ENCODE measurements at places on chromosomes 1 and 21.

DNA sequence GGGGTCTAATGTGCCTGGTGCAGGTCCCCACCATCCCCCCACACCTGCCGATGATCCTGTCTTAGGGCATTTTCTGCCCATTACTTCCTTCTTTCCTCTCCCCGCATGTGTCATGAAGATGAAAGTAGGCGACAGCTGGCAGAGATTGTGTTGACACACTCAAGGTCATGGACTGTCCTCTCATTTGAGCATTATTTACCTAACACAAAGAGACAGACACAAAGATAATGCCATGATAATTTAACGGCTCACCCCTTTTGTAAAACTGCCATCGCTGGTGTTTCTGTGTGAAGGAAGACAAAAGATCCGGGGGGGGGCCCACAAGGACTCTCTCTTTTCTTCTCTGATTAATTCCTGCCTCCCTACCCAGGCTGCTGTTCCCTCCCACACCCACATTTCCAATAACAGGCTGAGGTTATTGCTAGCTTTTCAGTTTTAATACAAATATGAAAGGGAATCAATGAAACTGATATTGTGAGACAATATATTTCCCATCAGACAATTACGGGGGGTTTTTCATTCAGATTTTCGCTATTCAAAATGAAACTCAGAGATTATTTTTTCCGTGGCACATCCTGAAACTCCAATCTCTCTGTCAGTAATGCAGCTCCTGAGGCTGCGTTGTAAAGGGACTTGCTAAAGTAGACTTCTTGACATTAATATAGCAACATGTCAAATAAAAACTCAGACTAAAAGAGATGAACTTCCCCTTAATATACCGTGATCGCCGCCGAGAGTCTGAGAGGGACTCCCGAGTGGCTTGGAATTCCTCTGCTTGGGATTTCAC, 561.1 kb downstream of the NPHP4 start:
- no peak for DNase-seq

DNA sequence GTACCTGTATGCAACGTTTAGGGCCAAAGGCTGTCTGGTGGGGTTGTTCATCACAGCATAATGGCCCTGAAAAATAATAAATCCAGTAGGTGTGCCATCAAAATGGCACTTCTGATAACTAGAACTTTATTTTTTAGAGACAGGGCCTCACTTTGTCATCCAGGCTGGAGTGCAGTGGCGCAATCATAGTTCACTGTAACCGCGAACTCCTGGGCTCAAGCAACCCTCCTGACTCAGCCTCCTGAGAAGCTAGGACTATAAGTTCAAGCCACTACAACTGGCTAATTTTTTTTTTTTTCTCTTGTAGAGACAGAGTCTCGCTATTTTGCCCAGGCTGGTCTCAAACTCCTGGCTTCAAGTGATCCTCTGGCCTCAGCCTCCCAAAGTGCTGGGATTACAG, 4.7 kb downstream of the SNAPIN start:
- DNase-seq, result no peak

DNA sequence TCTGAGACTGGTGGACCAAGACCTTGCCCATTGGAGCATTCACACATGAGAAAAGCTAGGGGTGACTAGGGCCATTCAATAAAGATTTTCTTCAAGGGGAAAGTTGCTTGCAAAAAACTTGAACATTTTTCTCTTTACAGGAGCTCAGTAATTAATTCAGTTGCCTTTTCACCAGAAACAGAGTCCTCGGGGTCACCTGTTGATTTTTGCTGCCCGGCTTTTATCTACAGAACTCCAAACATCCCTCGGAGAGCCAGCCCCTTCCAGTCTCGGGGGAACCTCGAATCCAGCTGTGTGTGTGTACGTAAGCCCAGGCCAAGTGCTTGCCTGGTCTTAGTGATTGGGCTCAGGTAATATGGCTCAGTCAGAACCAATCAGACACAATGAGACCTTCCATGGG, 47.5 kb downstream of the PCNX2 start:
- DNase-seq, result no peak

GRCh38 chr1:70552662-70553566, 141.8 kb downstream of the CTH start:
- no peak for DNase-seq

DNA sequence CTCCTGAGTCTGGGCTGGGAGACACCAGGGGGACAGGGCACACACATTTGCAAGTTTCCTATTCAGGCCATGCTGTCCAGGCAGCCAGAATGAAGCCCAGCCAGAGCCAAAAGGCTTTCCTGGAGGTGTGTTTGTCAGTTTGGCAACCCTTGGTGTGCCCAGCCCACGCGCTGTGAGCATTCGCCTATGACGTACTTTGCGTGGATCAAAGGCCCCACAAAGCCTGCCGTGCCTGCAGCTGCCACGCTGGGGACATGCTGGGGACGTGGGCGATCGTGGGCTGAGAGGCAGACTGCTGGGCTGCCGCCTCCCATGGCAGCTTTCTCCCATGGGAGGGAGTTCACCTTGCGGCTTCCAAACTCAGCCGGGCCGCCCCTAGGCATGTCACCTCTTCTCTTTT, 57.5 kb downstream of the CD247 start:
- no peak for DNase-seq

GRCh38 chr1:218845589-218845988, 328.1 kb upstream of the LYPLAL1 start:
- DNase-seq, result no peak

DNA sequence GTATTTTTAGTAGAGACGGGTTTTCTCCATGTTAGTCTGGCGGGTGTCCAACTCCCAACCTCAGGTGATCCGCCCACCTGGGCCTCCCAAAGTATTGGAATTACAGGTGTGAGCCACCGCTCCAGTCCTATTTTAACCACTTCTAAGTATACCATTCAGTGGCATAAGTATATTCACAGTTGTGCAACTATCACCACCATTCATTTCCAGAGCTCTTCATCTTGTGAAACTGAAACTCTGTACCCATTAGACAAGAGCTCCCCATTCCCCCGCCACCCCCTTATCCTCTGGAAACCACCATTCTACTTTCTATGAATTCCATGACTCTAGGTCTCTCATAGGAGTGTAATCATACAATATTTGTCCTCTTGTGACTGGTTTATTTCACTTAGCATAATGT, 40.2 kb upstream of the CAMTA1 start:
- DNase-seq, result no peak

- DNase-seq, result no peak
These were observed 4.2 kb upstream of the COL6A1 start for GRCh38 chr21:45977396-45977795.

- DNase-seq, result peak; percentile 59
These were observed 45.7 kb downstream of the NAV1 start for GRCh38 chr1:201584471-201585092.

DNA sequence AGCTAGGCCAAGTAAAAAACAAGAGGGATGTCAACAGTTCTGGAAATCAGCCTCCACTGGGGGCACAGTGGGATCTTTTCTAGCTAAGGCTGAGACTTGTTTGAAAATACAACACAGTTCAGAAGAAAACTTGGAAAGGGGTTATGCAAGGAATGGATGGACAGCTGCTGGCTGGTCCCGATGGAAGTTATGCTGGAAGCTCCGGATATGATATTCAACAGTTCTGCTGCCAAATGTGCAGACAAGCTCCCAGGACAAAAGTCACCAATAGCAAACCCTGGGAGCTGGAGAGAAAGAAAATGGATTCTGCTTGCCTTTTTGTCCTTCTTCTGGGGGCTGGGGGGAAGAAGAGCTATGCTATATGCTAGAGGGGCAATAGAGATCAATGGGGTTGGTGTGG, 14.3 kb downstream of the LMX1A start:
- DNase-seq, result no peak

DNA sequence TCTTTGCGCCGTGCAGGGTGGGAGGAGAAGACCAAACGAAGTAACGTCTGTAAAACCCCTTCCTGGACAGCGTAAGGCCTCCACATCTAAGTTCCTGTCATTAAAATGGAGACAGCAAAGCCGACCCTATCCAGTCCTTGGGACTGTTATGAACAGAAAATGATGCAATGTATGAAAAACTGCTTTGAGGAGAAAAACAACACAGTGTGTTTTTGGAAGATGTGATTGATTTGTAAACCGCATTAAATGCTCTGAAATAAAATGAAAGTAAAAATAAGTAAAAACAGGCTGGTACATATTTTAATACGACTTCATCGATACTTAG, 827 bp upstream of the URB1 start:
- DNase-seq, result no peak

- no peak for DNase-seq
These were observed 25.2 kb downstream of the ANP32E start for GRCh38 chr1:150210706-150211105.

GRCh38 chr1:151990058-151990855, 3.4 kb downstream of the S100A10 start:
- no peak for DNase-seq

DNA sequence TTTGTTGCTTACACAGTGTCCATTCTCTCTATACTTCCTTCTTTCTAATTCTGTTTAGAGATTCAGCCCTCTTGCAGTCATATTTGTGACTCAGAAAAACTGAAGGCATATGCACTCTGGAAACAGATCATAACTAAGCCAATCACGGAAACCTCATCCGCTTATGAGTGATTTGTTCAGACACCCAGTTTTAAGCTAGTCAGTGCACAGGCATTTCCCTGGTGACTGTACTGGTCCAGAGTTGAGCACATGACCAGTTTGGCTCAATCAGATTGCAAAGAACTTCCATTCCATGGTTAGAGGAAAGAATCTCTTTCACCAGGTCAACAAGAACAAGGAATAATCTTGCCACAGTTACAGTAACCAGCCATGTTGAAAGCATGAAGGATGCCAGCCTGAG, 69.2 kb upstream of the SGIP1 start:
- DNase-seq, result peak; percentile 81

DNA sequence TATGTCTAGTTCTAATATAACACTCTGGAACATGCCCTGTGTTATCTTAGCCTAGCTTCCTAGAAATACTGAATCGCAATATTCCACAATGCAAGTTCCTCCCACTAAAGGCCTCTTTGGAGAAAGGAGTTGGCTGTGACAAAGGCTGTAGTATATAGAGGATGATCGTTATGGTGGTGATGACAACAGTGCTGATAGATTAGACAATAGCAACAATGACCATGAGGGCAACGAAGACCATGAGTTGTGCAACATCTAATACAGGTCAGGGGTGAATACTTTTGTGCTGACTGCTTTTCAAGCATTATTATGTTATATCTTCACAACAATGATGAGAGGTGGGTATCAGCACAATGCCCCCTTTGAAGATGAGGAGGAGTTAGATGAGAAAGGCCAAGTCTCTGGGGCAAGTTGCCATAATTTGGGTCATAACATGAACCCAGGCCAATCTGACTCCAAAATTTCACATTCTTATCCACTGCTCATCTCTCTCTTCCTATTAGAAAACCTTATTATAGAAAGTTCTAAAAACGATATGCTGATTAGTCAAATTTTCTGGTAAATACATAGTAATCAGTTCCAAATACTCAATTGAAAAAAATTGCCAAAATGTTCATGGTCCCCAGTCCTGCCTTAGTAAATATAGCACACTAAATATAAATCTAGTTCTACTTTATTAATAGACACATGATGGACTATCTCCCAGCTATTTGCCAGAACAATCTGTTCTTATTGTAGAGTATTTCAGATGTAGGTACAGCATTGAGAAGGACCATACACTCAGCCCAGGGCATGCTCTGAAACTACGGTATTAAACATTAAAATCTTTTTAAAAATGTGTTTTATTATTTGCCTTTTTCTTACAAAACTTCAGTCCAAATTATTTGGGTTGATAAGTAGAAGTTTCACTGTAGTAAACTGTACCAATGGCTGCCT, 37.5 kb downstream of the HIVEP3 start:
- no peak for DNase-seq

- DNase-seq, result no peak
These were observed 75.7 kb upstream of the PGBD5 start for GRCh38 chr1:230501849-230502248.

DNA sequence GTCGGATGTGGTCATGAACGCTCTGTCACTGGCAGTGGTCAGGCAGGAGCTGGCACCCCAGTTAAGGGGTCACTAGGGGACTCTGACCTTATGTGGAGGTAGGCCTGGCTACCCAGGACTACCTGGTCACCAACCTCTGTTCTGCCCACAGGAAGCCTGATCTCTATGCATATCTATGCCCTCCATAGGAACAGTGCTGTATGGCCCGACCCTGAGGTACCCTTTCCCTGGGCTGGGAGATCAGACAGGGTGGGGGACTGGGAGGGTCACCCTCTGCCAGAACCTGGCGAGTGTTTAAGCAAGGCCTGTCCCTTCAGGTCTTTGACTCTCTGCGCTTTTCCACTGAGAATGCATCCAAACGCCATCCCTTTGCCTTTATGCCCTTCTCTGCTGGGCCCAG, 19.0 kb downstream of the CYP4B1 start:
- DNase-seq, result peak; percentile 2

DNA sequence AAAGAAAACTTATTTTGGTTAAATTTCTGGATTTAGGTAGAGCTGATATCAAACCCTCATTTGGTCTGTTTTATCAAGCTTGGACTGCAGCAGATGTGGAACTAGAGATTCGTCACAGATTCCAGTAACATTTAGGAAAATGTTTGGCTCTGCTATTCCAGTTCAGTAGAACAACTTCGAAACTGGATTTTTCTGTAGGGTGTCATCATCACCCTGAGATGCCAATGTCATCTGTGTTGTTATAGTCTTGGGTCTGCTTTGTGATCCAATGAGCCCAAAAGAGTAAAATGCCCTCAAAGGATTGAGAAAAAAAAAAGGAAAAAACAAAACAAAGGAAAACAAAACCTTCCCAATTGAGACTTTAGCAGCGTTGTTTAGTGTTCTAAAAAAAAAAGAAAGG, 55.4 kb downstream of the LAMC2 start:
- DNase-seq, result no peak

GRCh38 chr1:118459871-118460270, 274.8 kb upstream of the SPAG17 start:
- no peak for DNase-seq

DNA sequence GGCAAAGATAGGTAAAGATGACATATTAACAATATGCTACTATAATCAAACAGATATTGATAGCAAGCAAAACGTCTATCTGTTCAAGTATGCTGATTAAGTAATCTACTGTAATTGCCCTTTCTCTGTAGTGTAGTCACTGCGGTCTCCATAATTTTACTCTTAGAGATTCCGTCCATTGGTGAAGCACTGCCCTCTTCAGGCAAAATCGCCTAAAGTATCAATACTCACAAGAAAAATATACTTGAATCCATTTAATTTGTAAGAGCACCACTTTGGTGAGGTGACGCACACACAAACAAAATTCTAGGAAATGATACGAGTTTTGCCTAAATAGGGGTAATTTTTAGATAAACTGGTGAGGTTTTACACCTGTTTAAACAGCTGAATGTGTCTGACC, 434.6 kb upstream of the CHRM3 start:
- DNase-seq, result no peak

DNA sequence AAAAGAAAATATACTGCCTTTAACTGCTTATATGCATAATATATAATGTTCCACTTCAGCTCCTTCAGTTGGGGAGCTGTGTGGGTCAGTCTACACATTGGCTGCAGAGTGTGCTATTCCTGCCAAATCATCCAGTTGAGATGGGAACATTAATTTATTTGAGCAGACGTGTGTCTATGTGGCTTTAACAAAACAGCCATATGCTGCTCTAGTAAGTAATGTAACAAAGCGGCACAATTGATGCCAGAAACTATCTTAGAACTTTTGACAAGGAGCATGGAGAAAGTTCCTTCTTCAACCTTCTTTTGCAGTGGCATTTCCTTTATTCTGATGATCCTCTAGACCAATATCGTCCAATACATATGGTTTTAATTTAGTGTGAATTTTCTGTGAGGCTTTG, 285.9 kb upstream of the C1orf87 start:
- DNase-seq, result no peak

Measured in AG08396 (cell line).